WERI-Rb-1 (cell line): ENCODE measurements at places on chromosomes 11 and 22.

DNA sequence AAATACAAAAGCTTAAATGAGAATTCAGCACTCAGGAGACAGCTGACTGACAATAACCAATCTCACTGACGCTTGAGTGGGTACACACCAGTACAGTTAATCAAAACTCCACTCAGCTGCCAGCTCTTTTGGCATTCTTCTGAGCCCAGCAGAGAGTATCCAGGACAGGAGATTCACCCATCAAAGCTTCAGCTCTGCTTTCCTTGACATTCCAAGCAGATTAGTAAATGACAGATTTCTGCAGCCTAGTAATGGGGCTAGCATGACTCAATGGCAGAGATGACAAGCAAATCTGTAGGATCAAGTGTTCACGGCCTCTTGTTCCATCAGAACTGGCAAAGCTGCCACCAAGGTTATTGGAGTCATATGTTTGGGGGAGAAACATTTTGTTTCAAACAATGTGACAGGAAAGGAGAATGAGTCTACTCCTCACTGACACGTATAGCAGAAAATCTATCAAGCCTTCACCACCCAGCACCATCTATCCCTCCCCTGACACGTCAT, 420.0 kb downstream of the DYNC2H1 start:
- peak; percentile 21 for DNase-seq

DNA sequence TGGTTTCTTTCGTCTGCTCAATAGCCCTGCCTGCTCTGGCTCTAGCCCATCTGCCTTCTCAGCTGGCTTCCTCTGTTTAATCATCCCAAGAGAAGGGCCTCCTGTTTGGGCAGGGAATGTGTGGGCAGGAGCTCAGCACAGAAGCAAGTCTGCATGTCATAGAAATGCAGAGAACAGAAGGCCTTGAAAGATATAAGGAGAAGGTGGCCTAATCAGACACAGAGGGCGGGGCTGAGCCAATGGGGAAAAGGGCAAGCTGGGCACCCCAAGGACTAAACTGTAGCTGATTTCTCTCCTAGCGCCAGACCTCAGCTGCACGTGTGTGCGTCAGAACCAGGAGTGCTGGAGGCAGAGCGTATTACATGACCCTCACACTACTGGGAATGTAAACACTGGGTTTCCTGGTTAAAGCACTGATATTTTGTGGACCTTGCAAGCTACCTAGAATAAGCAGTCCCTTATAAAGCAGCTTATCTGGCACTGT, 7.6 kb upstream of the CCKBR start:
- no peak for DNase-seq

GRCh38 chr22:48310740-48311139, 1516.9 kb downstream of the BRD1 start:
- peak; percentile 29 for DNase-seq

DNA sequence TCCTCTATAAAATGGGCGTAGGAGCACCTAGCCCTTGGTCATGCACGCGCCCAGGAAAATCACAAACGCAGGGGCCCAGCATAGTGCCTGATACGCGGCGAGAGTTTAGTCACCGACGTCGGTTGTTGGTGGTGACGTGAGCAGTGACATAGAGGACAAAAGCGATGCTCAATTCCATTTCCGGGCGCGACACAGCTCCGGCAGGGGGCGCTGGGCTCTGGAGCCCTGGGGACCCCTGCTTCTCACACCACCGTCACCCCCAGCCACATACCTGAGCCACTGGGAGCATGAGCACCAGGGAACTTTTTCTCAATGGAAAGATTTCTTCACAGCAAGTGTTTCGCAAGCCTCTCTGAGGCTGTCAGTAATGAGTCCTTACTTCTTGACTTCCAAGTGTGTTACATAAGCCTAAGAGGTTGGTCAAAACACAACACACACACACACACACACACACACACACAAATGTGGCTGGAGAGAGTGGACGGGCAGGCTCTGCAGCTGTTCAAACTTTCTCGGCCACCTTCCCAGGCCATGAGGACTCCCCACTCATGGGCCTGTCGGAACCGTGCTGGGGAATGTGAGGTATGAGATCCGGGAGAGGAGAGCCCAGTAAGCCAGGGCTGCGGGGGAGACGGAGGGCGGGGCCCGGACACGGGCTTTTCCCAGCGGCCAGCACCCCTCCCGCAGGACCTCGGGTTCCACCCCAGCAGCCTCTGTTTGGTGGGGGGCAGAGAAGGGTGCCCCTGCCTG, 36.9 kb upstream of the LINC01488 start:
- no peak for DNase-seq

GRCh38 chr11:35318977-35319925, 100.1 kb downstream of the SLC1A2 start:
- DNase-seq, result no peak

- no peak for DNase-seq
These were observed 60.0 kb upstream of the NUP160 start for GRCh38 chr11:47908198-47908597.

GRCh38 chr22:19260804-19261203, 30.7 kb downstream of the CLTCL1 start:
- DNase-seq, result no peak

GRCh38 chr22:46576556-46577367, 39.3 kb upstream of the CELSR1 start:
- no peak for DNase-seq

DNA sequence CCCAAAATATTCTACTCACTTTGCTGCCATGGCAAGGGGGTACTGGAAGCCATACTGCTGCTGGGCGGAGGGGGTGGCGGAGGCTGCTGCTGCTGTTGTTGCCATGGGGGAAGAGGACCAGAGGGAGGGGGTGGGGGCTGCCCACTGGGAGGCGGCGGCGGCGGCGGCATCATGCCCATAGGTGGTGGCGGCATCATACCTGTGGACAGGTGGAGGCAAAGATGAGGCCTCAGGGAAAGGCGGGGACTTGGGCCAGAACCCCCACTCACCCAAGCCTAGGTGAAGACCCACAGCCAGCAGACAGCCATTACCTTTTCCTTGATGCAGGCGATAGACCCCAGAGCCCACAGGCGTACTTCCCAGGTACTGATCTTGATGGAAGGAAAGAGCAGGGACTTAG, 7.1 kb upstream of the PYGM start:
- no peak for DNase-seq

DNA sequence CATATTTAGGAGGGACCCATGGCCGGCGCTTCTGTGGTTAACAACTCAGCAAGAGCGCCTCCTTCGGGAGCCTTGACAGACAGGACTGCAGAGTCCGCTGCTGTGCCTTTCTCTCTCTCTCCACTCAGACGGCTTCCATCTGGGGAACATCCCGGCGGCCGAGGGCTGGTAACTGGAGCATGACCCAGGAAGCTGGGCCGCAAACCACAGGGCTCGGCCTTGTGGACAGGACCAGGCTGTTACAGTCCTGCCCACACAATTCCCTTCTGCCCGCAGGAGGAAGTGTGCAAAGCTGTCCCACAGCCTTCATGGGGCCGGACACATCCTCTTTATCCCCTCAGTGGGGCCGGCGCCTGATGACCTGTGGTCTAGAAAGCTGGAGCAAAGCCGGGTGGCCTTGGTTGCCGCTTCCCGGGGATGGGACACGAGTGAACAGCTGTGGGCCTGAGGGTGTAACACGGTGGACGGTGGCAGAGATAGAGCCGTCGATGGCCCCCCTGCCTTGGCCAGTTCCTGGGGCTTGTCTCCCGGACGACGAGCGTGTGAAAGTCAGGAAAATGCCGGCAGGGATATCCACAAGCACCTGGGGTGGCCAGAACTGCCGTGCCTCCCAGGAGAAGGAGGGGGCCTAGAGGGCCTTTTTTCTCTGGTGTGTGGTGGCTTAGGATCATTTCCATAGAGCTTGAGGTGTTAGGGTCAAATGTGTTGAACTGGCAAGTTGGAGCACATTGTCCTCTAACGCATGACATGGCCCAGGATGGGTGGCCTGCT, 50.1 kb downstream of the FBLN1 start:
- no peak for DNase-seq

GRCh38 chr11:62601122-62601371, 618 bp downstream of the MTA2 start:
- no peak for DNase-seq

DNA sequence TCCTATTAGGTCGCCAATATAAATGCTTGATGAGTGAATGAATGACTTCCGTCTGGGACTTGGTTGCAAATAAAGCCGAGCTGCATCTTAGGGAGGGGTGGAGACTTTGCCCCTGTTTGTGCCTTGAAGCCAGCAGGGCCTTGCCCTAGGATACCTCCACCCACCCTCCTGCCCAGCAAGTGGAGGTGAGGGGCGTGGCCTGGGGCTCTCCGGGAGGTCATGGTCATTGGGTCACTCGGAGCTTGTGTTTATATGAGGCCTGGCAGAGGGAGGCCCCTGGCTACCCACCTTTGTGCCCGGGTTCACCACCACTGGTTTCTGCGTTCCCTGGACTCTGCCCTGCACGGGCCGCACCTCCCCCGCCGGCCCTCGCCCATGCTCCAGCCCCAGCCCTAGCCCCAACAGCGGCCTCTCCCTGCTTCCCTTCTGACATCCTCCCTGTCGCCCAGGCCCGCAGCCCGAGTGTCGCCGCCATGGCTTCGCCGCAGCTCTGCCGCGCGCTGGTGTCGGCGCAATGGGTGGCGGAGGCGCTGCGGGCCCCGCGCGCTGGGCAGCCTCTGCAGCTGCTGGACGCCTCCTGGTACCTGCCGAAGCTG, 4.3 kb downstream of the MPST start:
- no peak for DNase-seq

DNA sequence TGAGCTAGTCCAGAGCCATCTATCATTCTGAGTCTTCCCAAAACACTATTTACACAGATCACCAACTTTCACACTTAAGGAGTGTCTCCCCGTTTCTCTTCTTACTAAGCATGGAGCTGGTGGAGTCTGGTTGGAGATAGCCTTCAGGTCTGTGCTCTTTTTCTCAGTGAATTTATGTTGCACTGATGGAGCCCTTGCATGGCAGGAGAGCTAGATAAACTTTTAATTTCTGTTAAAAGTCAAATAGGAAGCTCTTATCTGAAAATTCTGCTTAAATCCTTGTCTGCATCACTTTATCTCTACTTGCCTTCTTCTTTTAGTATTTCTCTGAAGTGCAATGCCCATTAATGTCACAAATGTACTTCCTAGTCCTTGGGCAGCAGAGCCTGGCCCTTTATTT, 63.4 kb downstream of the ST3GAL4 start:
- no peak for DNase-seq
